A172 (cell line): ENCODE measurements at places on chromosomes 16 and 17. TPM values are rescaled to one million over a fixed set of nuclear protein-coding genes. Genes with fewer than 3 reads are reported as not detected.

The KRT20 gene
- total RNA-seq, result not detected in 2 replicates

The ZNF385C gene
- total RNA-seq, result not detected in 2 replicates

The ZNF597 gene
- total RNA-seq, result 3.2 and 5.6 TPM in 2 replicates

- DNase-seq, result no peak
These were observed 31.4 kb downstream of the ASGR1 start for GRCh38 chr17:7147772-7148171.

GRCh38 chr16:67025210-67025550 lies 3.8 kb upstream of the CBFB start:
- no peak for DNase-seq

GRCh38 chr17:59619035-59619297 lies 729 bp upstream of the CLTC start:
- DNase-seq, result no peak

- DNase-seq, result no peak
These were observed 159.5 kb downstream of the MSI2 start for GRCh38 chr17:57415751-57416207.
